ENCODE measurements at places on chromosomes 5 and 9. TPM values are rescaled to one million over a fixed set of nuclear protein-coding genes. Genes with fewer than 3 reads are reported as not detected.

DNA sequence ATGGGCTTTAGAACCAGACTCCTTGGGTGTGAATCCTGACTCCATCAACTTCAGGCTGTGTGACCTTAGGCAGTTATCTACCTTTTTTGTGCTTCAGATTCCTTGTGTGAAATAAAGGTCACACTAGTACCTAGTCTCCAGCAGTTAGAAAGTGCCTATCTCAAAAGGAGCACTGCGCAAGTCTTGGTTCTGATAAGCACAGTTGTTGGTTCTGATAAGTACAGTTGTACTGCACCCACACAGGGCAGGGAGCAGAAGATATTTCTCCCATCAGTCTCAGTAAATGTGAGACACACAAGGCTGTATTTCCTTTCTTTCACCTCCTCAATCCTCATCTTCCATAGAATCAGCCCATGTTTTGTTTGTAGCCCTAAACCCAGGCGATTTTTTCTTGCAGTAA is 116.6 kb upstream of the DPYSL3 start:
- DNase-seq, result no peak

DNA sequence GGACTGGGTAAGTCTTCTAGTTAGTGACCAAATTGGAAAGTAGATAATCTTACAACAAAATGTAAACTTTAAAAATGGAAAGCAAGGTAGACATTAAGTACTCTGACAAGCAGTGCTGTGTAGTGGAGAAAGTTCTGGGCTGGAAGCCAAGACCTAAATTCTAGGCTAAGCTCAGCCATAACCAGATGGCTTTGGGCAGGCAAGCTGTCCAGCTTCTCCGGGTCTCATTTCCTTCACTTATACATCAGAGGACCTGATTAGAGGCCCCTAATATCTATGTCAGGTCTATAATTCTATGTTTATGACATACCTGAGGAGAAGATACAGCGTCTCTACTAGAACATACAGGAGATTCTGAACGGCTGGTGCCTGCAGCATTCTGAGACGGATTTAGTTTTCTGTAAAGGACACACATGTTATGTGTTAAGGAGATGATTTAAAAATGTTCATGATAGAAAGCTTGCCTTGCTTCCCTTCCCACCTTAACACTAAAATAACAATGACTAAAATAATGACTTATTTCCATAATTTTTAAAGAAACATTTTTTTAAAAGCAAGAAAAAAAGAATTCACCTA is 61.2 kb downstream of the ELL2 start:
- no peak for DNase-seq

- no peak for DNase-seq
These were observed 17.7 kb upstream of the ANXA1 start for GRCh38 chr9:73133921-73134407.

DNA sequence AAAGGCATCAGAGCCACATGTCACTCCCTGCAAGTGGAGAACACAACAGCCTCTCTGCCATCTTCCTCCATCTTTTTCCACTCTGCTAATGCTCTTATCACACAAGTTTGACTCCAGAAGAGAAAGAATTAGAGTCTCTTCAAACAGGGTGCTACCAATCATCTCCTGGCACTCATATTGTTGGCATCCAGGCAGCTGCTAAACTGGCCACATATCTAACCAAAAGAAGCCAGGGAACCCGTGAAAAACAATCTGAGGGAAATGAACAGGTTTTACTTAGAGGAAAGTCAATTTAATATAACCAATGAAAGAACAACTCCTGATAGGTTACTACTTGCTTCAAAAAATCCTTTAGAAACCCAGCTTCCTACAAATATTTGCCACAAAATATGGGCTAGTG is 117.2 kb downstream of the SLC25A46 start:
- no peak for DNase-seq

DNA sequence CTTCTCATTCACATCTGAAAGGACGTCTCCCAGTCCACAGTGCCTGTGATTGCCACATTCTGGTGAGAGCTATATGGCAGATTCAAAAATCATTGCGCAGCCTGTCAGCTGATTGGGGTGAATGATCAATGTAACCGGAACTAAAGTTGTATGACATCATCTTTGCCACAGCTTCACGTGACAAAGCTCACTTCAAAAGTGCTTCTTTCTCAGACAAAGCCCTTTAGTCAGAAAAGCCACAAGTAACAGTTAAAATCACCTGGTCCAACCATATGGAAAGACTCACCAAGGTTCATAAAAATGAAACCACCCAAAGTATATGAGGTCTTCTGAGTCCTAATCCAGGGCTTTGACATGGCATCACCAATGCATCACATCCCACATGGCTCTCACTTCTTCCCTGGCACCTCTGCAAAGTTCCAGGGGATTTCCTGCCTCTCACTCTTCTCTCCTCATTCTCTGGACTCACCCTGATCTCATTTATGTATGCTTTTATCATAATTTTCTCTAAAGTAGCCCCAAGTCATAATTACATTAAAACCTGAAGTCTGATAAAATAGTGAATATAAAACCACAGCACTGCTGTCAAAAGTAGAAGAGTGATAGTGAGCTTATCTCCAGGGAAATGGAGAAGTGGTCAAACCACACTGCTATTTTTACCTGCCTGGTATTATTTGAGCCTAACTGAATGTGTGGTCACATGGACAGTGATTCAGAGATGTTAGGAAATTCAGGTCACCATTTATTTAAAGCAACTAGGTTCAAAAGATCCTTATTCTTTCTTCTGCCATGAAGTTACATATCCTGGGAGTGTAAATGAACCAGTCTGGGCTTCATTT is 193.1 kb upstream of the PTGER4 start:
- DNase-seq, result no peak

DNA sequence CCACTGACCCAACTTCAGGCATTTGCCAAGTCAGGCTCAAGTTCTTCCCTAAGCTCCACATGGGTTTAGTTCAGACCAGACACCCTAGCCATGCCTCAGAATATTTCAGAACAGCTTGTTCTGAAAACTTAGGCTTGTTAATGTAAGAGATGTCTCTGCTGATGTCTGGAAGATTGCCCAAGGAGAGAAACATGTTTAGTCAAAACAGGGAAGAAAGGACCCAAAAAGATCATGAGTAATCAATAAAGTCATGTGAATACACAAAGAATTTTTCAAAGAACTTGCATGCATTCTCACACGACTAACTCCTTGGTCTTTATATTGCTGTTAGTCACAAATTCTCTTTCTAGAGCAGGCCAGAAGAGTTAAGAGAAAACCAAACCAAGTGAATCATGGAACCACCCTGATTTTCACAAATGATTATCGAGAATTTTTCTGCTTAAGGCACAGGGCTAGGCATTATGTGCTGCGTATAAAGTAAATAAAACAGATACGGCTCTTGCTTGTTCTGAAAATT is 158.1 kb upstream of the HMHB1 start:
- DNase-seq, result no peak

DNA sequence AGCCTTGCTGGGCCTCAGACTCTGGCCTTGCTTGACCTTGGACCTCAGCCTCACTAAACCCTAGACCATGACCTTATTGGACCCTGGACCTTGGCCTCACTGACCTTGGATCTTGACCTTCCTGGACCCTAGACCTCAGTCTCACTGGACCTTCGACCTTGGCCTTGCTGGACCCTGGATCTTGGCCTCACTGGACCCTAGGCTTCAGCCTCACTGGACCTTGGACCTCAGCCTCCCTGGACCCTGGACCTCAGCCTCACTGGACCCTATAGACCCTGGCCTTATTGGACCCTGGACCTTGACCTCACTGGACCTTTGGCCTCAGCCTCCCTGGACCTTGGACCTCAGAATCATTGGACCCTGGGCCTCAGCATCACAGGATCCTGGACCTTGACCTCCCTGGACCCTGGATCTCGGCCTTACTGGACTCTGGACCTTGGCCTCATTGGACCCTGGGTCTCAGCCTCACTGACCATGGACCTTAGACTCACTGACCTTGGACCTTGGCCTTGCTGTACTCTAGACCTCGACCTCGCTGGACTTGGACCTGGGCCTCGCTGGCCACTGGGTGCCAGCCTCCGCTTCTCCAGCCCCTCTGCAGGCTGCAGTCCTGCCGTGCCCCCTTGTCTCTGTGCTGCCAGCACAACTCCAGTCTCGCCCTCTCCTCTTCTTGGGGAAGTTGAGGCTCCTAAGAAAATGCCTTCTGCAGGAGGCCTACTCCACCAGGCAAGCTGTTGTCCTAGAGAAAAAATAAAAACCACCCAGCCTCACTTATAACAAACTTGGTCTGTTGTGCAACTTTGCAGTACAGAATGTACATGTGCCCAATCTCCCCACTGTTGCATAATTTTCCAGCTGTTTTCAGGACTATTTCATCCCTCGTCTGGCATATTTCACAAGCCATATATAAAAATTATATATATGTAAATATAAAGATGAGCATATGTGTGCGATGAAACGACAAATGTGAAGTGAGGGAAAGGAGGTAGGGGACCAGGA is 11.0 kb upstream of the ADAMTS2 start:
- no peak for DNase-seq

Gene PCDHGB4
- polyA plus RNA-seq, result 5.3 TPM

Gene IFNA10
- polyA plus RNA-seq, result not detected

Gene ZDHHC11B
- 4.3 TPM for polyA plus RNA-seq

Data from right renal cortex interstitium (tissue), 3 donors.